ENCODE measurements at places on chromosomes 3 and 15.
A peak's percentile ranks its signal among the peaks of the same experiment; 100 is the strongest.

- DNase-seq: no peak
Measured at GRCh38 chr3:30526031-30526430, 80.4 kb upstream of the TGFBR2 start.

- no peak for DNase-seq
Measured at GRCh38 chr3:192947421-192947820, 29.8 kb upstream of the MB21D2 start.

- DNase-seq: no peak
Measured at GRCh38 chr15:35485411-35485810, 60.6 kb downstream of the DPH6 start.

DNA sequence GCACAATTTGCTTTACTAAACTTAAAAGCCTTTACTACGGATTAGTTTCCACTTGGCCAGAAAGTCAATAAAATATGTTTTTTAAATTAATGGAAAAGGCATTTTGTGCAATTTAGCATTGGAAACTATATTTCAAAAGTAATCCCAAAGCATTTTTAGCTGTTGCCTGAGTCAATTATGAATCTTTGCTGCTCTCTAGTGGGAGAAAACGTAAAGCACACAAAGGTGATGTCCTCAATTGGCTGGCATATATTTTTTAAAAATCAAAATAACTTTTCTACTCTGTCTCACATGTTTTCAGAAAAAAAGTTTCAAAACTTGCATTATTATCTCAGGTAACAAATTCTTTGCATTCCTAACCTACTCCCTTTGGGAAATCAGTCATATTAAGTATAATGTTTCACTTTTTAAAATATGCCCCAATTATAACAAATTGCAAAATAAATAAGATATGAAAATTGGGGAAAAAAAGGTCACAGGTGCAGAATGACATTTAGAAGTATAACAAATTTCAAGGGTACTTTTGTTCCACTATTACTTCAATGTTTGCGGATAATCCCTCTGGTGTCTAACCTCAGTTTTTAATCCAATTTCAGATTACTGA, 47.2 kb upstream of the TEX55 start:
- peak; percentile 53 for DNase-seq

GRCh38 chr15:87846746-87847145, 409.8 kb downstream of the NTRK3 start:
- no peak for DNase-seq

- no peak for DNase-seq
Measured at GRCh38 chr3:111237946-111238345, 166.3 kb downstream of the NECTIN3 start.
